Heart right ventricle (tissue), 16 donors: ENCODE measurements at places on chromosomes 11 and 22. TPM values are rescaled to one million over a fixed set of nuclear protein-coding genes. Genes with fewer than 3 reads are reported as not detected.

The CDCA5 gene
- 0.93 TPM for total RNA-seq

The DAGLA gene
- total RNA-seq: 2.8 TPM

The C11orf16 gene
- total RNA-seq: not detected

The PAMR1 gene
- 2.7 TPM for total RNA-seq

The ETS1 gene
- total RNA-seq: 93.4 TPM

The UPK3A gene
- total RNA-seq: not detected

The OR2D2 gene
- total RNA-seq: not detected

The CRYAB gene
- 10,105 TPM for total RNA-seq

The GAB2 gene
- 34.8 TPM for total RNA-seq

The RBMXL2 gene
- not detected for total RNA-seq

The HYOU1 gene
- total RNA-seq: 70.0 TPM

The SLC22A6 gene
- not detected for total RNA-seq
